Calu3 (cell line): ENCODE measurements at places on chromosomes 2 and 18. TPM values are rescaled to one million over a fixed set of nuclear protein-coding genes. Genes with fewer than 3 reads are reported as not detected.

REG3A gene
- total RNA-seq: not detected in 2 replicates

COBLL1 gene
- total RNA-seq: 44.9 and 56.9 TPM in 2 replicates

IL1A gene
- total RNA-seq: 6.4 and 14.4 TPM in 2 replicates

GRP gene
- not detected in 2 replicates for total RNA-seq

POTEI gene
- total RNA-seq: not detected in 2 replicates

DYTN gene
- not detected in 2 replicates for total RNA-seq

UGT1A5 gene
- 7.1 and 7.3 TPM in 2 replicates for total RNA-seq

STPG4 gene
- 12.7 and 14.4 TPM in 2 replicates for total RNA-seq

CTNNA2 gene
- total RNA-seq: not detected in 2 replicates

TRIM43 gene
- not detected in 2 replicates for total RNA-seq

SPHKAP gene
- total RNA-seq: not detected in 2 replicates

EPHA4 gene
- 2.8 and 3.2 TPM in 2 replicates for total RNA-seq

FNDC4 gene
- total RNA-seq: 5.3 and 7.2 TPM in 2 replicates

SLC23A3 gene
- total RNA-seq: 4.4 and 6.0 TPM in 2 replicates

ANKRD29 gene
- total RNA-seq: 6.9 and 7.8 TPM in 2 replicates

MCEE gene
- total RNA-seq: 16.2 and 18.7 TPM in 2 replicates

RPS27A gene
- 702 and 747 TPM in 2 replicates for total RNA-seq

CYS1 gene
- 4.8 and 10.0 TPM in 2 replicates for total RNA-seq

FOSL2 gene
- 53.7 and 57.3 TPM in 2 replicates for total RNA-seq

TTLL4 gene
- 67.3 and 75.5 TPM in 2 replicates for total RNA-seq
